ENCODE measurements at places on chromosomes 7 and 10.

DNA sequence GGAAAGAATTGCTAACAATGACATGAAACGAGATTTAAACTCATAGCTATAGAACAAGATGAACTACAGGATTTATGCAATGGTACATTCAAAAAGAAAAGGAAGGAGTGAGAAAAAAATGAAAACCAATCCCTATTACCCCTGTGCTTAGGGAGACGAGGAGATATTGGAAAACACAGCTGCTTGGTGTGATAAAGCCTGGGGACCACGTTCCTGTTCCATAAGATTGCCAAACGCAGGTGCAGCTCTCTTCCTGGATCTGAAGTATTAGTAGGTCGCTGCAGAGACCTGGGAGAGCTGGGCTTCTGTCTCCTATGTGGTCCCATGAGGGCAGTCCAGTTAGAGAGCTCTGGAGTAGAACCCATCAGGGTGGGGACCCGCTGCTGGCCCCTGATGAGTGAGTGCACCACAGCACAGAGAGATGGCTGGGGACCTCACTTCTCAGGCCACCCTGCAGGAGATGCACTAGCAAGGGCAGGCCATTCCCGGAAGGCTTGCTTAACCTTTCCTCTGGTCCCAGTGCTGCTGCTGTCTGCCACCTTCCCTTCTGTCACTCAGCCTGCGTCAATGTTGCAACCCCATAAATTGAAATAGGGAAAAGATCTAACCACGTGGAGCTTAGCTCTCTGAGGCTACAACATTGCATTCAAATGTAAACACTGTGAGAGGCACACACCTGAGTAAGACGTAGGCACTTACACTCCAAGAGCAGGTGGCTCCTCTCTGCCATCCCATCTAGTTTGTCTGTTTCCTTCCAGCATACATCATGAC, 57.9 kb downstream of the MTPN start:
- no peak for DNase-seq

GRCh38 chr10:77625379-77625778, 12.2 kb downstream of the KCNMA1 start:
- DNase-seq = no peak

DNA sequence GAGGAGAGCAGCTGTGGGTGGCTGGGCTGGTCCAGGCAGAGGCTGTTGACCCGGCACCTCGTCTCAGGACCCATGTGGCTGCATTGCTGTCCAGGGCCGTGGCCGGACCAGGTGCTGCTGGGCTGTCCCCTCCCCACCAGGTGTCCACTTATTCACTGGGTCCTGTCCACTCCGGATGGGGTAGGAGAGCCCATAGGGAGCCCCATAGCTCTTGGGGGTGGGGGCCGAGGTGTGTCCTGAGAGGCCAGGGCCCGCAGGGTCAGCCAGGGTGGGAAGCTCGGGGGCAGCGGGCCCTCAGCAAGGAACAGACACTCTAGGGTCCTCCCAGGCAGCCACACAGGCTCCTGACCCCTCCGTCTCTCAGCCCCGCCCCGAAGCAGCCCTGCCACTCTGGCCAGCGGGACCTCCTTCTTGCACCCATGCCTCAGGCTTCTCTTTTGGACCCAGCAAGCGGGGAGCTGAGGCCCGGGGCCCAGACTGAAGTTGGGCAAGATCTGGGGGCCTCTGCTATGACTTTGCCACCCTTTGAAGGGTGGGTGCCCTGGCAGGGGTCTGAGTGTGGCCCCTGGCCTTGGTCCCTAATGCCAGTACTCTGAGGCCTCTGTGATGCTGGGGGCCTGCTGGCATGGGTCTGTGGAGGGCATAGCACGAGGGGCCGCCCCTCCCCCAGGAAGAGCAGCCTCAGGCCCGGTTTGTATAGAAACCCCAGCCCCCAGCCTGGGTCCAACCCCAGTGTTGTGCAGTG, 86.4 kb downstream of the NKX6-2 start:
- no peak for DNase-seq

- peak; percentile 73 for DNase-seq
These were observed 1011.3 kb downstream of the XPNPEP1 start for GRCh38 chr10:108911814-108912541.

DNA sequence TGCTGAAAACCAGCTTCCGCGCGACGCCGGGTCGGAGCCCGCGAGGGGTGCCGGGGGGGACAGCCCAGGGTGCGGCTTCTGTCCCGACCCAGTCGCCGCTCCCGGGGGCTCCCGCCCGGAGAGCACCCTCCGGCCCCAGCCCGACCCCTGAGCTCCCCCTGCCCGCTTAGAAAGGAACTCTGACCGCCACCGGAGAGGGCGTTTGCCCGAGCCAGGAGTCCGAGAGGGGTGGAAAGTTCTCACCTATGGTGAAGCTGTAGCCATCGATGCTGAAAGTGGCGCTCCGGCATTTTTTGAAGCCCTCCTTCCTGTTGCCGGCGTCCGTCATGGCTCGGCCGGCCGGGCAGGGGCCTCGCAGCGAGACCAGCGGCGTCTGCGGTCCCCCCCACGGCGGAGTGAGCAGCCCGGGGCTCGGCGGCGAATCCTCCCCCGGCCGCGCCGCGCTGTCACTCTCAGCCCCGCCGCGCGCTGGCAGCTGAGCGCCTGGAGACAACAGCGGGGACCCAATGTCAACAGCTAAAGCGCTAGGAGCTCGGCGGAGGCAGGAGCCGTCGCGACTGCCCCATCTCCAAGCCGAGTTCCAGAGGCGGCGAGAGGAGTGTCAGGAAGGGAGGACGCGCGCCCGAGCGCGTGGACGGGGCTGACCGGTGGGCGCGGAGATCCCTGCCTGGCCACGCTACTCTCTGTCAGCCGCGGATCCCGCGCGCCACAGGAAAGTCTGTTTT, 191.6 kb downstream of the LSM5 start:
- peak; percentile 3 for DNase-seq

GRCh38 chr7:47355684-47356083, 226.2 kb downstream of the TNS3 start:
- DNase-seq = no peak

Data from fibroblast of skin of right biceps (primary cell).